ENCODE measurements at places on chromosomes 2 and 18.

GRCh38 chr2:4964579-4964978 is 727.6 kb upstream of the SOX11 start:
- no peak for DNase-seq

GRCh38 chr2:200770847-200771246 is 40.9 kb upstream of the BZW1 start:
- DNase-seq: no peak

- no peak for DNase-seq
These were observed 176.9 kb downstream of the SMAD7 start for GRCh38 chr18:48773821-48774220.

- DNase-seq: peak; percentile 46
These were observed at the start of gene IFIH1 for GRCh38 chr2:162318328-162319180. TSS of gene IFIH1 (minus strand) at chr2:162318684. CDS start at chr2:162318307, 377 bp downstream.

DNA sequence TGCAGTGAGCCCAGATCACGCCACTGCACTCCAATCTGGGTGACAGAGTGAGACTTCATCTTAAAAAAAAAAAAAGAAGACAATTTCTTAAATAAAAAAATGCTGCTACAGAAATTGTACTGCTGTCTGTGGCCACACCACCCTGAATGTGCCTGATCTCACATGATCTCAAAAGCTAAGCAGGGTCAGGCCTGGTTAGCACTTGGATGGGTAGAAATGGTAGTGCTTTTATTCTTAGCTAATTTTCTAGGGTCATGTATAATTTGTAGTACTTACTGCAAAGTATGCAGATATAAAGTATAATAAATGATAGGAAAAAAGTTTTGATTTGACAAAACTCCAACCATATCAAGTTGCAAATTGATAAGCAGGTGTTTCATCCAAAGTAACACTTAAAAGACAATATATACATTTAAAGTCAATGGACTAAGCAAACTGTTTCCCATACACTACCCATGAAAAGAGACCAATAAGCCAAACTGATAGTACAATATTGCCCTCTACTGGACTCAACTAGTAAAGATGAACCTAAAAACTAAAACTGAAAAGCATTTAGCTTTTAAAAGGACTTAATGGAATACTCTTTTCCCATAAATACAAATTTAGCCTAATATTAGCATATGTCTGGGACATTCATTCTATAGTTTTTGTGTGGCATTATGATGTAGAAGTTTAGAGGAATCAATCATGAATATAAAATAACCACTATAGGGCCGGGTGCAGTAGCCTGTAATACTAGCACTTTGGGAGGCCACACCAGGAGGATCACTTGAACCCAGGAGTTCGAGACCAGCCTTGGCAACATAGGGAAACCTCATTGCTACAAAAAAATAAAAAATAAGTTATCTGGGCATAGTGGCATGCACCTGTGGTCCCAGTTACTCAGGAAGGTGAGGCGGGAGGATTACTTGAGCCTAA is 18.6 kb upstream of the PEX13 start:
- DNase-seq: no peak

DNA sequence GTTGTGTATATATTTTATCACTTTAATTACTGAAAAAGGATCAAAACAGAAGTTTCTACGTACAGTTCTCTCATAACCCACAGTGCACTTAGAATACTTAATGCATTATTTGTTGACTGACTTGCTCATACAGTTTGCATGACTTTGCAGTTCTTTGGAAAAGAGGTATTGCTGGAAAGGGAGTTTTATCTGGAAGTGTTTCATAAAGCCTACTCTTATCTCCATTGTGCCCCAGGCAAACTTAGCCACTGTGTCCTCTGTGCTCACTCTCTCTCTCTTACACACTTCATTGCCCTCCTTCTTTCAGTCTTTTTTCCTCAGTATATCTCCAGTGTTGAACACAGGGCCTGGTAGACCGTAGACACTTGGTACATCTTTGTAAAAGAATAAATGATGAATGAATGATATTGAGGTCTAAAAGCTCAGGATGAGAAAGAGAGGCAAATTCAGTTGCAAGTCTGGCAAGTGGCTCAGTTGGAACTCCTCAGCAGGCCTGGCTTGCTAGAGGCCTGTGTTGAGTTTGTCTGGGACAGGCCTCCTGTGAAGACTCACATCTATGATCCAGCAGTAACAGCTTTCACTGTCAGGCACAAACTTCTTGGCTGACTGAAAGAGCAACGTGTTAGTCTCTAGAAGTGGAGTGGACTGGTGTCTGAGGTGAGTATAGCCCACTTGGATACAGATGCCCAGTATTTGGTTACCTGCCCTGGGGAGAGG is 56.1 kb downstream of the SETBP1 start:
- DNase-seq: no peak

GRCh38 chr2:15945909-15946705 is 5.8 kb downstream of the MYCN start:
- DNase-seq: no peak

All from activated CD4-positive, alpha-beta T cell treated with anti-CD3 and anti-CD28 coated beads for 24 hours (primary cell).